ENCODE measurements at places on chromosomes 4 and X. TPM values are rescaled to one million over a fixed set of nuclear protein-coding genes. Genes with fewer than 3 reads are reported as not detected.

DNA sequence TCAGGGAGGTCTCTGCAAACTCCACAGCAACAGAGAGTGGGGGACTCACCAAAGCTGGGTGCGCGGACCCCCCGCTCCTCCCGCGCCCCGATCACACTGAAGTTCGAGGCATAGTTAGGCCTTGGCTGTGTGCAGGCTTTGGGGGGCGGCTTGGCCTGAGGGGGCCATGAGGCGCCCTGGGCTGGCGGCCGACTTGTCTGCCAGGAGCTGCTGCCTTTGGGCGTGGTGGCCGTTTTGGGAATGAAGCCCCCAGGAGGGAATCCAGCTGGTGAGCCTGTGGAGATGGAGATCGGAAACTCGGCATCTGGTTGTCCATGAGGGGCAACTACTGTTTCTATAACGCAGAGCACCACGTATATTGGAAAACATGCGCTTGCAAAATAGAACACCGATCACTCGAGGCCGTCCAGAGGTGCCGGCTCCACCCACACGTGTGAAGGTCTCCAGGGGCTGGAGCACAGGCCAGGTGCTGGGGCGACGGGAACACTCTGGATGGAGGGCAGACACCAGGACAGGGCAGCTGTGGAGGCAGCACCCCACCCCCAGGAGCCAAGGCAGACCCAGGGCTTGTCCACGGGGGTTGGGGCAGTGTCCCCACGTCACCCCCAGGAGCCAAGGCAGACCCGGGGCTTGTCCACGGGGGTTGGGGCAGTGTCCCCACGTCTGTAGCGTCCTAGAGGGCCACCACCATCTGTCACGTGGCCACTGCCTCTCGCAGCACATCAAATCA is 25.9 kb upstream of the CPLX1 start:
- H3K27me3 ChIP-seq, result no peaks in the 10 kb centered on the region
- H3K4me3 ChIP-seq, result no peak overlapping the region
- no peaks in the 10 kb centered on the region for H3K36me3 ChIP-seq
- H3K27ac ChIP-seq, result no peak overlapping the region
- no peak for DNase-seq

Gene SETD7
- total RNA-seq, result 38.6 TPM

DNA sequence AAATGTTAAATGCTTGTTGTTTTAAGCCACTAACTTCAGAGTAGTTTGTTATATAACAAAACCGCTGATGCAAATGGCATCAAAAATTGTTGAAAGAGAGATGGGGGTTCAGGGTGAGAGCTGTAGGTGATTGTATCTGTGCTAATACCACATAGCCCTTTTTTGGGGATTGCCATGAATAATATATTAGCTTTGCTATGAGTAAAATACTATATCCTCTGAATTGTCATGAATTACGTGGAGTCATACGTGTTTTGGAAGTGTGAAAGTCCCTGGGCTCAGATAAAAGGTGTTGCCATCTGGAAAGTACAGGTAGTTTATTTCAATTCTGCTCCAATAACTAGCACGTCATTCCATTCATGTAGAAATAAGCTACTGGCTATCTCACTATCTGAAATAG is 30.6 kb downstream of the DYNLT3 start:
- no peaks in the 10 kb centered on the region for H3K27me3 ChIP-seq
- no peak overlapping the region for H3K27ac ChIP-seq
- no peak for DNase-seq

Gene F11
- total RNA-seq, result not detected

GRCh38 chr4:8394061-8394519 is 46.4 kb downstream of the ACOX3 start:
- peaks cover 30% of the 10 kb centered on the region for H3K4me1 ChIP-seq
- DNase-seq, result no peak
- peaks cover 97% of the 10 kb centered on the region for H3K36me3 ChIP-seq
- no peak overlapping the region for H3K4me3 ChIP-seq
- no peaks in the 10 kb centered on the region for H3K27me3 ChIP-seq

- no peak for DNase-seq
- peak overlapping the region; percentile 67 for H3K27ac ChIP-seq
- peaks cover 90% of the 10 kb centered on the region for H3K4me1 ChIP-seq
These were observed 13.6 kb upstream of the CXCL2 start for GRCh38 chr4:74112399-74113105.

Gene CD38
- total RNA-seq, result 1.5 TPM

DNA sequence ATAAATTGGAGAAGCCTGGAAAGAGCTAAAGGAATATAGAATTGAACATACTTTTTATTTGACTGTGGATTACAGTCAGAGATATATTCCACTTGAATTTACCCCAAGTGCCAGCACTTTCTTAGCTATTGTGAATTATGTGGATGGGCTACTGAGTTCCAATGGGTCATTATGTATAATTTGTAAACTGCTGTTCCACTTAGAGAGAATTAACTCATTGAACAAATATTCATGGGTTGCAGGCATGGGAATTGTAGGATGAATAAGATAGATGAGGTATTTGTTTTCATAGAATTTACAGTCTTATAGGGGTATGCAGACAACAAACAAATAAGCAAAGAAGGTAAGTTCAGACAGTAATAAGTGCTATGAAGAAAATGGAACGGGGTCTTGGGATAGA is 195.7 kb downstream of the SHROOM3 start:
- H3K36me3 ChIP-seq, result no peaks in the 10 kb centered on the region
- peaks cover 3% of the 10 kb centered on the region for H3K4me1 ChIP-seq
- H3K27me3 ChIP-seq, result no peaks in the 10 kb centered on the region
- no peak overlapping the region for H3K4me3 ChIP-seq
- H3K27ac ChIP-seq, result no peak overlapping the region

Gene JADE3
- 3.4 TPM for total RNA-seq

DNA sequence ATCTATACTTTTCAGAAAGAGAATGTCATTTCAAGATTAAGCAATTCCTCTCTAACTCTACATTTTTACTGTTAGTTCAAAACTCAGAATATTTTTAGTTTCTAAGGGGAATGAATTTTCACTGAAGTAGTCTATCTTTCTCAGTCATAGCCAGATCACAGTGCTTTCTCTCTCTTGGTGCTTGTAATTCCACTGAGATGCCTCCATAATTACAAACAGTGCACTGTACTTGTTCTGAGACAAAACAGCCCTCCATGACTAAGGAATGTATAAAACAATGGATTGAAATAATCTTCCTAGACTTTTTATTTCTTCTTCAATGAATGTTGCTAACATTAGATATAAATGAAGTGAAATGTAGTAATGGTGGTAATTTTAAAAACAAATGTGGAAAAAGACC is 603.2 kb upstream of the FAM241A start:
- no peaks in the 10 kb centered on the region for H3K4me1 ChIP-seq
- H3K36me3 ChIP-seq, result no peaks in the 10 kb centered on the region
- no peak for DNase-seq
- no peak overlapping the region for H3K4me3 ChIP-seq
- no peak overlapping the region for H3K27ac ChIP-seq

DNA sequence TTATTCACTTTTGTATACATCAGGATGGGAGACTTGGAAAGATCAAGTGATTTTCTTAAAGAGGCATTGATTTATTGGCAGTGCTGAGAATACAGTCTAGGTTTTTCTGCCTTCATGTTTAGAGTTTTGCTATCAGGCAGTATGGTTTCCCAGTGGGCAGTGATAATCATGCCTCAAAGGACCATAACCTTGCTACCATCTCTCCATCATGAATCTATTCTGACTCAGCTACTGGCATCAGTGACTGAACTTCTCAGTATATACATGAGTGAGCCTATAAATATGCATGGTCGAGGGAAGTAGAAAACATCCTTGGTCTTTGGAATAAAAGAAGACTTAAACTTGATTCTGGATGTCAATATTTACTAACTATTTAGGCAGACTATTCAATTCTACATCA is 562.0 kb upstream of the AADAT start:
- no peaks in the 10 kb centered on the region for H3K36me3 ChIP-seq
- H3K4me3 ChIP-seq, result no peak overlapping the region
- no peak overlapping the region for H3K27ac ChIP-seq
- DNase-seq, result no peak
- no peaks in the 10 kb centered on the region for H3K4me1 ChIP-seq

Gene ADGRL3
- 0.79 TPM for total RNA-seq

- no peaks in the 10 kb centered on the region for H3K27me3 ChIP-seq
- no peaks in the 10 kb centered on the region for H3K4me1 ChIP-seq
- no peak for DNase-seq
- H3K36me3 ChIP-seq, result no peaks in the 10 kb centered on the region
These were observed 481.8 kb downstream of the FGF13 start for GRCh38 chrX:138229718-138230117.

- no peak overlapping the region for H3K4me3 ChIP-seq
- peaks cover 16% of the 10 kb centered on the region for H3K4me1 ChIP-seq
- no peaks in the 10 kb centered on the region for H3K27me3 ChIP-seq
- DNase-seq, result no peak
- peak overlapping the region; percentile 76 for H3K27ac ChIP-seq
These were observed 1.2 kb upstream of the CDK16 start for GRCh38 chrX:47217121-47217851.

DNA sequence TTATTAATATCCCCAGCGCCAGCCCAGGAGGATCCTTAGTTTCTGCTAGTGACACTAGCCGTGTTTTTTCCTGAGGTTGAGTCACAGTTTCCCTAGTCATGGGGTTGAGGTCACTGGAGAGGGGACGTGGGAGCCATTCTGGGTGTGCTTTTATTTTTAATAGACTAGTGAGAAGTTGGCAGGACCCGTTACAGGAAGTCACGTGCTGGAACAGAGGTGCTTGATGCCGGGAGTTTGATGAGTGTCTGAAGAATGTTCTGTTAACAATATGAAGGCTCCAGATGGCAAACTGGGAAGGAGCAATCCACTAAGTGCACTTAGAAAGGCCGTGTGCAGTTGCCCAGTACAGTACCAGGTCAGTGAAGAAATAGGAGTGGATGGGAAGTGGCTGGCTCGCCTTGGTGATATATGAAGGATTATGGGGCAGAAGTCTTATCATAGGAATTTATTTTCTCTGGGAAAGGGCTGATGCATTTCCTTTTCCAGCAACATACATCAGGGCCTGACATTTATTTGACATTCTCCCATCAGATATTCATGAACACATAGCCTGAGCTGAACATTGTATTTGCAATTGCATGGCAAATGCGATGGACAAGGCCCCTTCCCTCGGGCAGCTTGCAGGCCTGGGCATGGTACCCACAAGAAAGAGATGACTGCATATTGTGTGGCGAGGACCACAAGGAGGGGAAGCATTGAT is 291.8 kb downstream of the FBXW7 start:
- no peaks in the 10 kb centered on the region for H3K36me3 ChIP-seq
- no peaks in the 10 kb centered on the region for H3K27me3 ChIP-seq
- H3K4me1 ChIP-seq, result no peaks in the 10 kb centered on the region
- H3K4me3 ChIP-seq, result no peak overlapping the region

Gene PRR32
- total RNA-seq, result not detected

Gene XAGE3
- not detected for total RNA-seq

DNA sequence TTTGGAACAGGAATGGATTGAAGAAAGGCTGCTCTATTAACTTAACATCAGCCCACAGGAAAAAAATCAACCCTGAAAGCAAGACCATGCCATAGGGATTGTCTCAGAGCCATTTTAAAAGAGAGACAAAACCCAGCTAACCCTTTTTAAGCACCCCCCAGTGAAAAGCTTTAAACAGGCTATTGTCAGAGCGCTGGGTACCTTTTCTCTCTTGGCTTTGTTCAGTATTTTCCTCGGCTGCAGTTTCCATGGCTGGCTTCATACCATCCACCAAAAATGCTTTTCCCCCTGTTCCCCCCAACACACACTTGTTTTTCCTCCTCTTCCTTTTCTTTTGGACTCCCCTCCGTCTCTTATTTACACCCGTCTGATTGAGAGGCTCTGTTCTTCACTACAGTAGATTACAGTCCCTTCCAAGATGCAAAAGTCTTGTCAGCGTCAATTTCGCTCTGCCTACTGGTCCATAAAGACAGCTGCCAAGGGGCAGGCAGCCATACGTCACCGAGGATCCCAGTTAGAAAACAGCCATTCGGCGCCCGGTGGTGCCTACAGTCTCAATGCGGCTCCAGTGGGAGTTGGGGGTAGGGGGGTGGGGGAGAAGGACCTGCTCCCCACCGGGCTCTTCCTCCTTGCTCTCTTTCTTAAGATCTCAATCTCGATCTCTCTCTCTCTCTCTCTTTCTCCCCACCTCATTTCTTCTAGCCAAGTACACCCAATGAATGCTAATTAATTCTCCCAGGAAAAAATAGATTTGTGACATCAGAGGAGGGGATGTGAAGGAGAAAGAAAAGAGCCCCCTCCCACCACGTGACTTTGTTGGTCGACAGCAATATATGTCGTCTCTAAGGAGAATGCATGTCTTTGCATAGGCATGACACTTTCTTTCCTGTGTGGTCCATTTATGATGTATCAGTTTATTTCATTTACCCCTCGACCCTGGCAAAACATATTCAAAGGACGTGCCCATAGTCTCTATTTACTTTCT is at the start of gene GPM6B:
Gene GPM6B (minus strand): TSS at position 451 of the 985 bp plus-strand sequence. CDS start 189 bp downstream, at position 262.
- no peaks in the 10 kb centered on the region for H3K4me1 ChIP-seq
- no peaks in the 10 kb centered on the region for H3K36me3 ChIP-seq
- H3K27ac ChIP-seq, result no peak within 1 kb of the TSS
- no peak for DNase-seq
- H3K4me3 ChIP-seq, result no peak within 1 kb of the TSS

GRCh38 chr4:87150498-87151261 is 69.7 kb downstream of the KLHL8 start:
- DNase-seq, result no peak
- no peak overlapping the region for H3K27ac ChIP-seq
- H3K4me3 ChIP-seq, result no peak overlapping the region

GRCh38 chr4:171430495-171430894 is 382.7 kb upstream of the GALNTL6 start:
- H3K4me1 ChIP-seq, result no peaks in the 10 kb centered on the region
- no peak for DNase-seq
- no peaks in the 10 kb centered on the region for H3K27me3 ChIP-seq
- no peak overlapping the region for H3K4me3 ChIP-seq
- no peak overlapping the region for H3K27ac ChIP-seq

Gene G6PD
- 180 TPM for total RNA-seq

Gene TCP11X1
- not detected for total RNA-seq

DNA sequence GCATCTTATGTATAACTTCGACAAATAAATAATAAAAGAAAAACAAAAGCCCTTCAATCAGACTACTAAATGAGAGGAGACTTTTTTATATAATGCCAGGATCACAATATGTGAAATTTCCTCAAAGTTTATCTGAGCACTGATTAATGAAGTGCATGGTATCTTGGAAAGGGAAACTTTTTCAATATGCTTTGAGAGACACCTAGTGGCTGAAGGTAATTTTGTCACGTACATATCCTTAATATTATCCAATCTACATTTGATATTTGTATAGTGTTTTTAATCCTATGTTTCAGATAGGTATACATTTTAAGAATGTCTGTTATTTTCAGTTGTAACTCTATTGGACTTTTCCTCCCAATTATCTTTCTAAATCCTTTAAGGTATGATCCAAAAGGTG is 146.8 kb downstream of the KLHL4 start:
- no peaks in the 10 kb centered on the region for H3K4me1 ChIP-seq
- no peak for DNase-seq
- no peaks in the 10 kb centered on the region for H3K36me3 ChIP-seq

Gene RNF150
- 0.23 TPM for total RNA-seq

Gene ZNF718
- total RNA-seq, result 5.4 TPM

- H3K27ac ChIP-seq, result no peak overlapping the region
- DNase-seq, result no peak
- no peak overlapping the region for H3K4me3 ChIP-seq
- H3K27me3 ChIP-seq, result no peaks in the 10 kb centered on the region
- H3K36me3 ChIP-seq, result no peaks in the 10 kb centered on the region
These were observed 16.1 kb downstream of the TNIP3 start for GRCh38 chr4:121148000-121148399.

Gene DMP1
- total RNA-seq, result not detected

- no peak overlapping the region for H3K4me3 ChIP-seq
- H3K36me3 ChIP-seq, result no peaks in the 10 kb centered on the region
- H3K27me3 ChIP-seq, result no peaks in the 10 kb centered on the region
- peaks cover 23% of the 10 kb centered on the region for H3K4me1 ChIP-seq
- DNase-seq, result no peak
These were observed 36.9 kb upstream of the FAT1 start for GRCh38 chr4:186760576-186760975.

Gene MAGEH1
- total RNA-seq, result 6.9 TPM

Gene SORBS2
- total RNA-seq, result 33.4 TPM

All from esophagus squamous epithelium (tissue), 5 donors.